GM23248 (cell line): ENCODE measurements at places on chromosomes 13 and 19. TPM values are rescaled to one million over a fixed set of nuclear protein-coding genes. Genes with fewer than 3 reads are reported as not detected.

DNA sequence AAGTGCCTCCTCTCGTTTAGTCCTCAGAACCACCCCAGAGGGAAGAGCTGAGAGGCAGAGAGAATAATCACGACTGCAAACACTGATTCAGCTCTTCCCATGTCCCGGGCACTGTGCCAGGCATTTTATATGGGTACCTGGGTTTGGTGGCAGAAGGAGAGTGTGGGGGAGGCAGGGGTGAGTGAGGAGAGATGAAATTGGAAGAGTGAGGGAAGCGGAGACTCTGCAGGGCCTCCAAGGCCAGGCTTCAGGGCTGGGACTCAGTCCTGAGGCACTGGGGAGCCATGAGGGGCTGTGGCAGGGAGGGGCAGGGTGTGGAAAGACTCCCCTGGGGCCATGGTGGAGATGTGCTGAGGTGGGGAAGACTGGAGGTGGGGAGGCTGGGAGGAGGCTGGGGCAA is 8.7 kb downstream of the SYNGR4 start:
- H3K4me1 ChIP-seq: no peaks in the 10 kb centered on the region
- no peaks in the 10 kb centered on the region for H3K27me3 ChIP-seq
- peak; percentile 31 for DNase-seq
- no peak overlapping the region for H3K4me3 ChIP-seq
- no peaks in the 10 kb centered on the region for H3K36me3 ChIP-seq

- H3K4me1 ChIP-seq: peaks cover 7% of the 10 kb centered on the region
- H3K27ac ChIP-seq: no peak overlapping the region
- DNase-seq: peak; percentile 86
- H3K27me3 ChIP-seq: peaks cover 25% of the 10 kb centered on the region
- no peak overlapping the region for H3K4me3 ChIP-seq
- no peaks in the 10 kb centered on the region for H3K36me3 ChIP-seq
These were observed 21.9 kb upstream of the CPB2 start for GRCh38 chr13:46126552-46127357.

DNA sequence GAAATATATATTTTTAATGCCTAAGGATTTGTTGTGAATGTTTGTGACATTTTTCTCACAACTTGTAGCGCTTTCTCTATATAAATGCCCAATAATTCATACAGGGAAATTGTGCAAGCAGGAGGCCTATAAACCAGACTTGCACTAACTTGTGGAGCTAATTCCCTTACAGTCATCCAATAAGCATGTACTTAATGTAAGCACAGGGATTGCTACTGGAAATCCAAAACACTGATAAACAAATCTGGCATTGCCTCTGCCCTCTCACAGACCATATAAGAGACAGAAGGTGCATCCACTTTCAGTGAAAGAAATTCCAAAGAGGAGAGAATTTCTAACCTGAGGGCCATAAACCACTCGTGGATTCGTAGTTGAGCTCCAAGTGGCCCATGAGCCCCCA is 518.8 kb downstream of the MYO16 start:
- no peaks in the 10 kb centered on the region for H3K27me3 ChIP-seq
- peak overlapping the region; percentile 66 for H3K27ac ChIP-seq
- peaks cover 26% of the 10 kb centered on the region for H3K4me1 ChIP-seq
- no peaks in the 10 kb centered on the region for H3K36me3 ChIP-seq
- peak; percentile 47 for DNase-seq

DNA sequence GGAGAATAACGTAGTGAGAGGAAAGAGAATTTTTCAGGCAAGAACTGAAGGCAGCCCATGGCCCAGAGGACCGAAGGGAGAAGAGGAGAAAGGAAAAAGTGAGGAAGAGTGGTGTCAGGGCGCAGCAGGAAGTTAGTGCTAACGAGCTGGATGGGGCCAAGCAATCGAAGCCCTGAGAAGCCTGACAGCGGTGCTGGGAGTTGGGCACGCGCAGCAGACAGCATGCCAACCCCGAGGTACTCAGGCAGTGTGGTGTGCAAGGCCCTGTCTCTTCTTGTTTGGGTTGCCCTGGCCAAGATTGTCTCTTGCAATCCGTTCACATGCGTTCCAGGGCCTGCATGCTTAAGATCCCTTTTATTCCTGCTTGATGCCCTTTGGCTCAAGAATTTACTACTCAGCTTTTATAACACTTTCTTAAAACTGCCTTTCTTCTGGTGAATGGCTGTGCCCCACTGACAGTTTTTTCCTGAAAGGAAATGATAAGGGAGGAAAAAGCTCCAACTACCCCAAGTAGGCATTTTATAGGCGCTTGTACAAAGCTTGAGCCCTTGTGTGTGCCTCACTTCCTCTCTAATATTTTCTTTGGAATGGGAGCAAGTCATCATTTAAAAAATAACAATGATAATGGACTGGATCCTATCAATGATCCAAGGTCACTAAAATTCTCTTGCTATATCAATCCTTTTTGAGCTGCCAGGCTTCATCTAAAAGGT is 115.4 kb downstream of the FLT1 start:
- H3K36me3 ChIP-seq: no peaks in the 10 kb centered on the region
- DNase-seq: no peak
- no peak overlapping the region for H3K27ac ChIP-seq

DNA sequence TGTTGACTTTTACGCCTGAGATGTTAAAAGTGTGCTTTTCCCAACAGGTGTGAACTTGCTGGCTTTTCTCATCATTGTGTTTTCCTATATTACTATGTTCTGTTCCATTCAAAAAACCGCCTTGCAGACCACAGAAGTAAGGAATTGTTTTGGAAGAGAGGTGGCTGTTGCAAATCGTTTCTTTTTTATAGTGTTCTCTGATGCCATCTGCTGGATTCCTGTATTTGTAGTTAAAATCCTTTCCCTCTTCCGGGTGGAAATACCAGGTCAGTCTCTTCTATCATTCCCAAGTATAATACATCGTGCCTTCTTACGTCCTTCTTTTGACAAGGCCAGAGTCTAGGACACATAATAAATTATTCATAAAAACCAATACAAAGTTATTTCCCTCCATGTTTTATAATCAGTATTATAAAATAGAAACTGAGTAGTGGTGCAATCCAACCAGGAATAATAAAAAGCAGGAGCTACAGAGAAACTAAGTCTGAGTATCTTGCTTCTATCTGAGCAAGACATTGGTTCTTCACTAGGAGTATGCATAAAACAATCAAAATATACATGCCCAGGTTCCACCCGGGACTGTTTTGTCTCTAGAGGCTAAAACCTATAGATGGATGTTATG is 57.9 kb downstream of the RXFP2 start:
- no peak overlapping the region for H3K27ac ChIP-seq
- H3K27me3 ChIP-seq: no peaks in the 10 kb centered on the region
- H3K36me3 ChIP-seq: no peaks in the 10 kb centered on the region
- H3K4me1 ChIP-seq: peaks cover 20% of the 10 kb centered on the region
- DNase-seq: peak; percentile 76

DNA sequence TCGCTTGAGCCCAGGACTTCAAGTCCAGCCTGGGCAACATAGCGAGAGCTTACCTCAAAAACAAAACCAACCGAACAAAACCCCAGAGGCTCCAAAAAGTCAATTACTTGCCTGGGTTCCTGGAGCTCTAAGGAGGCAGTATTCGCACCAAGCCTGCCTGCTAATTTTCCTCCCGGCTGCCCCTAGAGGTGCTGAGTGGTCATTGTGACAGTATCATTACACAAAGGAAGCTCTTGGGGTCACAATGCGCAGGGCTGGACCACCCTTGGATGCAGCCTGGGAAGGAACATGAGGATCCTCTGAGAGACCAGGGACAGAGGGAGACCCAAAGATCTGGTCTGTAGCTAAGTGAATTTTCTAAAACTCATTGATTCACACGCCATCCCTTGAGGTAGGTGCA is 8.5 kb upstream of the PEX11G start:
- H3K4me1 ChIP-seq: no peaks in the 10 kb centered on the region
- H3K36me3 ChIP-seq: no peaks in the 10 kb centered on the region
- peaks cover 17% of the 10 kb centered on the region for H3K27me3 ChIP-seq
- H3K4me3 ChIP-seq: no peak overlapping the region
- no peak overlapping the region for H3K27ac ChIP-seq
- DNase-seq: peak; percentile 50

DNA sequence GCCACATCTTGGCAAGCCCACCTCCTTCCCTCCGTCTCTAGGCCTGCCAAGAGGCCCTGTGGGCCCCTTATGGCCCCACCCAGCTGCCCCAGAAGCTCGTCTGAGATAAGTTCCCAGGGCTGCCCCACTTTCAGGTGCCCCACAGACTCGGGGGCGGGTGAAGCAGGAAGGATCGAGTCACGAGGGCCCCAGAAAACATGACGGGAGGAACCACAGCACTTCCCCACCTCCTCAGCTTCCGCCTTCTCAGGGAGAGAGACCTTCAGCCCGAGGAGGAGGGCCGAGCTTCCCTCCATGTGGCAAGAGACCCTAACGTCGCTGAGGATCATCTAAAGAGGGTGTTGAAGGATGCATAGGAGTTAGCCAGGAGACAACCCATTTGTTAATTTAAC is 4.5 kb upstream of the IL12RB1 start:
- no peaks in the 10 kb centered on the region for H3K4me1 ChIP-seq
- H3K36me3 ChIP-seq: no peaks in the 10 kb centered on the region
- H3K4me3 ChIP-seq: no peak overlapping the region
- no peak overlapping the region for H3K27ac ChIP-seq
- DNase-seq: no peak
- H3K27me3 ChIP-seq: no peaks in the 10 kb centered on the region

DNA sequence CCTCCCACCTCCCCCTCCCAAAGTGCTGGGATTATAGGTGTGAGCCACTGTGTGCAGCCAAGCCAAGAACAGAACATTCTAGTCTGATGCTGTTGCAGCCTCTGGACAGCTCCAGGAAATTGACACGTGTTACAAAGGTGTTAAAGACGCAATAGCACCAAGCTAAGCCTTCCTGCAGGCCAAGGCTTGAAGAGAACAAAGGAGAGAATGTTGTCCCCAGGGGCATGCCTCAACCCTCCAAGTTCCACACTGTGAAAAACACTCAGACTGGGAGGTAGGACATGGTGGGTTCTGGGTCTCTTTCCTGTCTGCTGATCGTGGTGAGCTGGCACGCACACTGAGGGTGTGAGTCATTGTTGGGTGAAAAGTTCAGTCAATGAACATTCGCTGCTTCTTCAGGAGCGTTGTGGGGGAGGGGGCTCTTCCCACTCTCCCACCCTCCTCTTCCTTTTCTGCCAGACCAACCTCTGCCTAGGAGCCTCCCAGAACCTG is 5.3 kb upstream of the PTPRS start:
- no peaks in the 10 kb centered on the region for H3K27me3 ChIP-seq
- DNase-seq: peak; percentile 70
- 0 out of 2 replicates have a peak, but pooled peaks cover 5% of the 10 kb centered on the region for H3K4me1 ChIP-seq
- no peak overlapping the region for H3K27ac ChIP-seq

The C5AR2 gene
- 1.3 and 1.9 TPM in 2 replicates for total RNA-seq

The CEACAM21 gene
- total RNA-seq: not detected in 2 replicates

The CACNA1A gene
- total RNA-seq: 8.5 and 8.6 TPM in 2 replicates

The SUCLA2 gene
- total RNA-seq: 39.1 and 48.6 TPM in 2 replicates
